ENCODE measurements at places on chromosomes 12 and 14.

DNA sequence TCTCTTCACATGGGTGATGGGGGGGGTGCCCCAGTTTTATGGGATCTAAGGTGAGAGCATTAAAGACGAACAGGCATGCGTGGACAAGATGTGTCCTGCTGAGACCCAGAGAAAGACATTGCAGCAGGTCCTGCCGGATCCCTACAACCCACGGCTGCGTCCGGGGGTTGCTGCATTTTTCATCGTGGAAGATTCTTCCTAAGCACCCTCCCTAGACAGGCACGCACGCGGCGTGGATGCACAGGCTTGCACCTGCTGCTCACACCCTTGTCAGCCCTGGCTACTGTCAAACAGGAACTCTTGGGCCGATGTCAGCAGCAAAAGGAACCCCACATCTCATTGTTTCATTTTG, 280.6 kb upstream of the RTL1 start:
- DNase-seq: no peak

DNA sequence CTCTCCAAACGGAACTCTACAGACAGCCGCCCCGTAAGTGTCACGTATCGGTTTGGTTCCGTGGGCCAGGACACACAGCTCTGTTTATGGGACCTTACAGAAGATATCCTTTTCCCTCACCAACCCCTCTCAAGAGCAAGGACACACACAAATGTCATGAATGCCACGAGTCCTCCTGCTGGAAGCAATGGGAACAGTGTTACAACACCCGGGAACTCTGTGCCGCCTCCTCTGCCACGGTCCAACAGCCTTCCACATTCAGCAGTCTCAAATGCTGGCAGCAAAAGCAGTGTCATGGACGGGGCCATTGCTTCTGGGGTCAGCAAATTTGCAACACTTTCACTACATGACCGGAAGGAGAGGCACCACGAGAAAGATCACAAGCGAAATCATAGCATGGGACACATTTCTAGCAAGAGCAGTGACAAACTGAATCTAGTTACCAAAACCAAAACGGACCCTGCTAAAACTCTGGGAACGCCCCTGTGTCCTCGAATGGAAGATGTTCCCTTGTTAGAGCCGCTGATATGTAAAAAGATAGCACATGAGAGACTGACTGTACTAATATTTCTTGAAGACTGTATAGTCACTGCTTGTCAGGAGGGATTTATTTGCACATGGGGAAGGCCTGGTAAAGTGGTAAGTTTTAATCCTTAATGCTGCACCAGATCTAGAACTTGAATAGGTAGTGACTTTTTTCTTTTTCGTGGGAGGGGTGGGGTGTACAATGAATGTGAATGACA, 69.7 kb downstream of the WDR20 start:
- DNase-seq: no peak

GRCh38 chr12:57452937-57453509, 2.1 kb upstream of the INHBE start:
- DNase-seq: peak; percentile 72

DNA sequence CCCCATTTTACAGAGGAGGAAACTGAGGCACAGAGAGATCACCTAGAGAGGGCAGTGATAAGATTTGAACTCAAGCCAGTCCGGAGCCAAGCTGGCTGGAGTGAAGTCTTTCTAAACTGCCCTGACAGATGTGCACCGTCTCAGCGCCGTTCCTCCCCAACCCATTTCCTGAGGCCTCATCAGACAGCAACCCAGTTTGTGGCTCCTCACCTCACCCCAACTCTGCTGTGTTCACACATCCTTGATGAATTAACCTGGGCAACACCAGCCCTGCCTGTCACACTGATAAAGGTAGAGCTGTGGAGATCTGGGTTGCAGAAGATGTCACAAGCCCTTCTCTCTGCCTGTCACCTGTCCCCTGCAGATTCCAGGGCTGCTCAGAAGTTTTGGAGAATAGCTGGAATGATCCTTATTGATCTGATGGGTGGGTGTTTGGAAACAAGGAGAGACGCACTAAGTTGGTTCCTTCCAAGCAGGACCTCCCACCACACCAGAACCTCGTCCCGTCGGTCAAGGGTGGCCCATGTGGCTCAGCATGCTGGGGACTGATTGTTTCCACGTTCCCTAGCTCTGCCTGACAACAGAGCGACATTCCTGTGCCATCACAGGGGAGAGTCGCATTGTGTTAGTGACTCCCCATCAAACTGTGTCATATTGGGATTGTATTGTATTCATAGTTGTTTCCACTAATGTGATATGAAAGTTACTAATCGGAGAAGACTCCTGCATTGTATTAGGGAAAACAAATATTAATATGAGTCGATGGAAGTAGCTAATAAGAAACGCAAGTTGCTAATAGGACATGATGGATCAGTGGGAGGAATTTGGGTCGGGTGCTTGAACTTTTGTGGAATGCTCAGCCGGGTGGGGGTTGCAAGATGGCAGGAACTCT, 200.6 kb downstream of the PHETA1 start:
- DNase-seq: no peak

GRCh38 chr12:106192659-106193393, 54.1 kb upstream of the NUAK1 start:
- no peak for DNase-seq

DNA sequence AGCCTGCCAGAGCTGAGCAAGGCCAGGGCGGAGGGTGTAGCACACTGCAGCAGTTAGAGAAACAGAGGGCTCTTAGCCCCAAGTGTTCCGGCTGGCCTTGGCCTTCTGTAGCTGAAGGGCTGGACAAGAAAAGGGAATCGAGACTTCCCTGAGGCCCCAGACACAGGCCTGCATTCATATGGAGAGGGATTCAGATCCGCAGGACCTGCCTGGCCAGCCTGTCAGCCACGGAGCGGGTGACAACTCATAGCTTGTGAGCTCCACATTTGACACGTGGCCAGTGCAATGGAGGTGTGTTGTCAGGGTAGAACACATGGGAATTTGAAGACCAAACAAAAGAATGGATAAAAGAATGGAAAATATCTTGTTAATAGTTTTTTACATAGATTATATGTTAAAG, 182.2 kb upstream of the GSC start:
- DNase-seq: no peak

DNA sequence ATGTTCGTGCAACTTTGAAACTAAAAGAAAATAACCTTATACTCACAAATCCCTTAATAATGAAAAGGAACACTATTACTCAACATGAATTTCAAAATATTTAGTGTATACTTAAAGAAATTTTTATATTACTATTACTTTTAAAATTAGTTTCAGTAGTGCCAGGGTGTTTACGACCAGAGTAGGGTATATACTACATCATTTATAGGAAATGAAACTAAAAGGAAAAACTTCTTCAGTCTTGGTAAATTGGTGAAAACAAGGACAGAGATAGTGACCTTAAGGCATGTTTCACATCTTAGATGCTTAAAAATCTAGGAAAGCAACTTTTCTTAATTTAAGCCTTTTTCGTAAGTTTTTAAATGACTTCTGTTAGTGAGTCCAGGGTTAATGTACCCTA, 4.5 kb downstream of the USP15 start:
- no peak for DNase-seq
